ENCODE measurements at places on chromosomes 1 and 21.

- no peak for DNase-seq
Observed at GRCh38 chr1:43439781-43440180, 13.9 kb downstream of the HYI start.

DNA sequence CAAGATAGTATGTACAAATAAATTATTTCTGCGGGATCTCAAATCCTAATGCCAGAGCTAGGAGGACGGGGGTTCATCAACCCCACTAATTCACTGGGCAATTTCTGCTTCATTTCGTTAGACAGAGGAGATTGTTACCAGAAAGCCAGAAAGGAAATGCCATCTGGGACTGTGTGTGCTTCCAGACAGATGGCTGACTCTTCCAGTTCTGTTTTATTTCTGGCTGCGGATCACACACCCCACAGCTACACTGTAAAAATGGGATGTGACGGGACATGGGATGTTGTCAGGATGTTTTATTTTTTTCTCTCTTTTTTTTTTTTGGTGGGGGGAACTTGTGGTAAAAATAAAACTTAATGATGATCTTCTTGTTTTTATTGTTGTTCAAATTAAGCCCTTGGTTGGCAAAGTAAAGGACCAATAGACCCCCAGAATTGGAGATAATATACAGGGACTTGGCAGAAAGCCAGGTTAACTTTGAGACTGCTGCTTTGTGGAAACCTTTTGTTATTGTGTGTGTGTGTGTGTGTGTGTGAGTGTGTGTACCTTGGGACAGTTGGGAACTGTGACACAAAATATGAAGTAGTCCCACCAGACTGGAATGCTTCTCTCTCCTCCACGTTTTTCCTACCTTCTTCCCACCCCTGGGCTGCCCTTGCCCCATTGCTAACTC is 114.5 kb downstream of the NUF2 start:
- no peak for DNase-seq

DNA sequence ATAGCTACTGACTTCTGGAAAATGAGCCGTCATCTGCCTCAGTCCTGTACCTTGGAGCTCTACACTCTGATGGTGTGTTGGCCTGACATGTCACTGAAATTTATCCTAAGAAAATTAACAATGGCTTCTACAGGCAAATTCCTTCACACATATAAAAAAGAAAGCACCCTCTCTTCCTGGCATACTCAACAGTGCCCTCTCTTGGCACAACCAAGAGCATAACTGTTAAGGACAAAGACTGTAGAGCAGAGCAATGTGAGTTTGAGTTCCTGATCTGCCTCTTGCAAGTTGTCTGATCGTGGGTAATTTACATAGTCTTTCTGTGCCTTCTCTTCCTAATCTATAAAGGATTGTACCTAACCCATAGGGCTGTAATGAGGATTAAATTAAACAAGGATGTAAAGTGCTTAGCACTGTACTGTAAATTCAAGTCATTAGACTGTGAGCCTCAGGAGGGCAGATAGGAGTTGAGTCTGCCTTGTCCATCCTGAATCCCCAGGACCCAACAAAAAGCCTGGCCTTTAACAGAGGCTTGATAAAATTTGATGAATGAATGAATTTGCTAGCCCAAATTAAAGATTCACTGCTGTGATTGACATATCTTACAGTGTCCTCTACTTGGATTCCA is 83.5 kb downstream of the SYF2 start:
- DNase-seq, result no peak

DNA sequence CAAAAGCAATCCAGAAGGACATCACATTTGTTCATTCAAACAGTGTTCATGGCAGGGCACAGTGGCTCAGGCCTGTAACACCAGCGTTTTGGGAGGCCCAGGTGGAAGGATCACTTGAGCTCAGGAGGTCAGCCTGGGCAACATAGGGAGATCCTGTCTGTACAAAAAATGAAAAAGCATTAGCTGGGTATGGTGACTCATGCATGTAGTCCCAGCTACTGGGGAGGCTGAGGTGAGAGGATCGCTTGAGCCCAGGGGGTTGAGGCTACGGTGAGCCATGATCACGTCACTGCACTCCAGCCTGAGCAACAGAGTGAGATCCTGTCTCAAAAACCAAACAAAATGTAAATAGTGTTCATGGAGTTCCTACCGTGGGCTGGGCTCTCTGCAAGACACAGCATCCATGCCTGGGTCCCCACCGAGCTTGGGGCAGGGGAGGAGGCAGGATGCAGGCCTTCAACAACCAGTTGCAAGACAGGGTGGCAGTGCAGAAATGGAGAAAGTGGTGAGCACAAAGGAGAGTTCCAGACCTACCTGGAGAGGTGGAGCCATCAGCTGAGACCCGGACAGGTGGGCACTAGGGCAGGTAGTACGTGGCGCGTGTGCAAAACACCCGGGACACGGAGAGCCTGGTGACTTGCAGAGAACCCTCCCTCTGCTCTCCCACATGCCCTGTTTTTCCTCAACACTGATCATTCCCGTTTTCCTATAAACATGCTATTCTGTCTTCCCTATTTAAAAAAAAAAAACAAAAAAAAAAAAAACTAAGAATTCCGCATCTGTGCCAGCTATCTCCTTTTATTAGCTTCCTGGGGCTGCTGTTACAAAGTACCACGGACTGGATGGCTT is 138.9 kb downstream of the TOMM20 start:
- no peak for DNase-seq

DNA sequence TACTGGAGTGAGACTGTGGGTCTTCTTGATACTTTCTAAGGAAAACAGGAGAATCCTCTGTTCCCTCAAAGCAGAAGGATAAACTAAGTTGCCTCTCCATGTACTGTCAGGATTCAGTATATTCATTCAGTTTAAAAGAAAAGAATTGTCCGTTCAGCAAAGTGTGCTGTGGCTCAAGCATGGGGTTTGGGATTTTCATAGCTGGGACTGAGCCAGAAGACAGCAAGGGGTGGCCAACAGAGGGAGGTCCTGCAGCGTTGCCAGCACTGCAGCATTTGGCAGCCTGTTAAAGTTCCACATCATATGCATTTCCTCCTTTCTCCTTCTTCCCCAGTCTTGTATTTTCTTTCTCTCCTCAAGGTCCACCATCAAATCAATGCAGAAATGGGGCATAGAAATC is 75.1 kb downstream of the DTL start:
- DNase-seq, result peak; percentile 46

DNA sequence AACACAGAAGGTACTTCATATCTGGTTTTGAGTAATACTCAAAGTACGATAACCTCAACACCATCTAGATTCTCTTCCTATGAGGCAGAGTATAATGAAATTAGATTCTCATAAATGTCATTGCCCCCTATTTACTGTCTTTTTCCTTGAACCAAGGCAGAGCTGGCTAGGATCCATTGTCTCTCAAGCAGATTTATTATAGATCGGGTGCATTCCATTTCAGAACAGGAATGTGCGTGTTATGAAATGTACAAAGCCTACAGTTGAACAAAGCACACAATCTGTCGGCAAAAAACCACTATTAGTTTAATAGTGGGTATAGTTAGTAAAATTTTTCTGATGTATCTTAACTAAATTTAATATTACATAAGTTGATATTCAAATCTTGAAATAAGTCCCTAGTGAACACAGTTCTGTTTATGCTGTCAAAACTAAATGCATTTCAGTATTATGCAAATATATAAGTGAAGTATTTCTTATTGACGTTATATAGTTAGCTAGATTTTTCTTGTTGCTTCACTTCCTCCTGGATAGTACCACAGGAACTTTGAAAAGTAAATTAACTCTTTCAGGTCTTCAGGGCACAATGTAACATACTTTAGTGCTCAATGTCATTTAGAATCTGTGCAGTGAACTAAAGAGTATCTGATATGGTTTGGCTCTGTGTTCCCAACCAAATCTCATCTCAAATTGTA is 92.1 kb downstream of the DDAH1 start:
- no peak for DNase-seq

DNA sequence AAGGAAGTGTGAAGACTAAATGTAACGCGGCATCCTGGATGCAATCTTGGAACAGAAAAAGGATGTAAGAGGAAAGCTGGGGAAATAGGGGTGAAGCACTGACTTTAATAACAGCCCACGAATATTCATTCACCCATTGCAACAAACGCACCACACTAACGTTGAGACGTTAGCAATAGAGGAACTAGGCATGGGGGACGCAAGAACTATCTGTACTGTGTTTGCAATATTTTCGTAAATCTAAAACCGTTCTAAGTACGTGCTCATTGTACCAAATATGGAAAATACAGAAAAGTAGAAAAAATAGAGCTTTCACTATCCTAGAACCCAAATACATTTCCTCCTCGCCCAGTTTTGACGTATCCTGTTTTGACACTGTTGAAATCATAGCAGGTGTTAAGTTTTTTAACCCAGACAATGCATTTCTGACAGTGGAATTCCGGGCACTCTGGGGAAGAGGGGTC is 3.9 kb downstream of the LAPTM5 start:
- no peak for DNase-seq

GRCh38 chr1:78333502-78333901 is 157.3 kb upstream of the PTGFR start:
- no peak for DNase-seq

DNA sequence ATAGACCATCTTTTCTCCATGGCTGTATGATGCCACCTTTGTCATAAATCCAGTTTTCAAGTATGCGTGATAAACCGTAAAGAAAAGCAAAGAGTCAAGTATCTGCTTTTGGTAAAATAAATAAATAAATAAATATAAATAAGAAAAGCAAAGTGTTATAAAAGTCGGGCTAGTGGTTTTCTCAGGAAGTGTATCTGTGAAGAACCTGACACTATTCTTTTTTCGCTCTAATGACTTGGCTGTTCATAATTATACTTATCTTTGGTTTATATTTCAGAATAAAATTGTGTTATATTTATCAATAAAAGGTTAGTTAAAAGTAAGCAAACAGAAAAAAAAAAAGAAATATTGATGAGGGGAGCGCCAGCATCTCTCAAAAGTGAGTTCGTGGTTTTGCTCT is 594 bp upstream of the EXO5 start:
- no peak for DNase-seq

- no peak for DNase-seq
Observed at GRCh38 chr1:46445773-46446256, 43.8 kb upstream of the DMBX1 start.

GRCh38 chr1:60874718-60875117 is 207.6 kb upstream of the NFIA start:
- peak; percentile 69 for DNase-seq

- DNase-seq, result no peak
Observed at GRCh38 chr1:25504706-25505595, 38.5 kb upstream of the LDLRAP1 start.

All from AG08395 (cell line).